ENCODE measurements at places on chromosomes 7 and 10.

- DNase-seq: no peak
Measured at GRCh38 chr7:99248391-99249095, 24.1 kb upstream of the MYH16 start.

GRCh38 chr10:75226656-75227055 lies 9.1 kb downstream of the COMTD1 start:
- DNase-seq: no peak

DNA sequence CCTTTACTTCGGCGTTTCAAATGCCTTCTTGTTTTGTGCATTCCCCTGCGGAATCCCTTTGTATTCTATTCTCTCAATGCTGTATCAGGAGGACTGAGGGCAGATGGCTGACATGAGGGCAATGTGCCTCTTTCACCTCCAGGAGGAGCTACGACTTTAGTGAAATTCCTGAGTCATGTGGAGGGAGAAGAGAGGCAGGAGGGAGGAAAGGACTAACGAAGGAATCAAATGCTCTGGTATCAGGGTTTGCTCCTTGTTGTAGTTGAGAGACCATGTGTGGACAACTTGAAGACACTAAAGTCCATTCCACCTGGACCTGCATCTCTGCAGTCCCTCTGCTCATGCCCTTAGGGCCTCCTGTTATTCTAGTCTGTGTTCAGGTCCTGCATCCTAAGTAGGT lies 40.2 kb upstream of the PRSS58 start:
- no peak for DNase-seq

- no peak for DNase-seq
Measured at GRCh38 chr7:39293056-39293823, 273.0 kb upstream of the YAE1 start.

- no peak for DNase-seq
Measured at GRCh38 chr10:34911661-34912205, 96.6 kb upstream of the PARD3 start.

- DNase-seq: no peak
Measured at GRCh38 chr7:7795630-7796121, 77.3 kb upstream of the RPA3 start.
